ENCODE measurements at places on chromosomes 12 and 14.

DNA sequence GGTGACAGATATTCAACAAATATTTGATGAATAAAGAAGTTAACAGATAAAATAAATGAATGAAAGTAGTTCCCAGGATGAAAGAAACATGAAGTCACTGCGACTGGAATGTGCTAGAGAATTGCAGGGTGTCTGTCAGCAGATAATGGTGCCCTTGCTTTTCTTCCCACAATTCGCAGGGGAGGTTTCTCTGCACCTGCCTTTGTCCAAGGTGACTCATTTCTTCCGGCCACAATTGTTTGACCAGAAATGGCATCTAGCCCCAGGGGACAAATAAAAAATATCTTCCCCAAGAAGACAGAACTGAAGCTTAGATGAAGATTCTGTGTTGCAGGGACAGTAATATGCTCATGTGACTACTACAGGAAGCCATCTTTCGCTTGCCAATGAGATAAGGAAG is 316.1 kb upstream of the TBX3 start:
- peak; percentile 18 for DNase-seq

DNA sequence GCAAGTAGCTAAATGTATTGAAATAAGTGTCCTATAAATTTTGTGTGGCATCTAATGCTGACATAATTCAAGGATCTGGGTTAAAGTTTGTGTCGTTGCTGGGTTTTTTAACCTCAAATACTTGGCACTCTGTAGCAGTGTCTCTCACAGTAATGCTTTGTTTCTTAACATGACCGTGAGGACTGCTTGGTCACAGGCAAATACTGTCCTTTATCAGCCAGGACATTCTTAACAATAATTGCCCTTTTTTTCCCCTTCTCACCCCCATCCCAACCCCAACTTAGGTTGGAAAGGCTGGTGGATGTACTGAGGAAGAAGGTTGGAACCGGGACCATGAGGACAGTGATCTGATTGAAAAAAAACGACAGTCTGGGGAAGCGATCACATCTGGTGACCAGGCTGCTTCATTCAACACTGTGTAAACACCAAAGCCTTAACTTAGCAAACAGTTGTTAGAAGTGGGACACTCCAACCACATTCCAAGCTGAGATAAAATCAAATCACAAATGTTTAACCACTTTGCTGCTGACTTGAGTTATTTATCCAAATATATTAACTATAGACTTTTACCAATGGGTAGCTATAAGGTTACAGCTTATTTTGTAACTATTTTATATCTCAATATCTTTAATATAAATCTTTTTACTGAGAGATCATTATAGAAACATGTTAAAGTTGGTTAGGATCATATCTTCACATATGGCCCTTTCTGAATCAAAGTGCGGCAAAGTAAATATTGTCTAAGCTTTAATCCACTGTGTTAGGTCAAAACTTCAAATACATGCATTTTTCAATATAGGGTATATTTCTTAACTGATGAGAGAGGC is 48.2 kb downstream of the FOXA1 start:
- peak; percentile 48 for DNase-seq

DNA sequence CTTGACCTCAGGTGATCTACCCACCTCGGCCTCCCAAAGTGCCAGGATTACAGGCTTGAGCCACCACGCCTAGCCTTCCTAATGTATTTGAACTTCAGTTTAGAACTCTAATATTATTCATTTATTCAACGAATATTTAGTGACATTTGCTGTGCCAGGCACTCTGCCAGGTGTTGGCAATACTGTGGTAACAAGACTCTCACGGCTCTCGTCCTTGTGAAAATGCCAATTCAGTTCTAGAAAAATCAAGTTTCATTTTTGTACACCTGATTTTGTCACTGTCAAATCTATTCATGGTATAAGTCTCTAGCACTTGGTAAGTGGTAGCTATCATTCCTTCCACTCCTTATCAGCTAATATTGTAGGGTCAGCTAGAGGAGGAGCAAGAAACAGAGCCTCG is 6.3 kb upstream of the PWP1 start:
- DNase-seq = no peak

GRCh38 chr14:30681752-30682355 is 59.7 kb downstream of the SCFD1 start:
- peak; percentile 37 for DNase-seq

- DNase-seq = no peak
Measured at GRCh38 chr14:98927986-98928385, 344.0 kb downstream of the BCL11B start.

DNA sequence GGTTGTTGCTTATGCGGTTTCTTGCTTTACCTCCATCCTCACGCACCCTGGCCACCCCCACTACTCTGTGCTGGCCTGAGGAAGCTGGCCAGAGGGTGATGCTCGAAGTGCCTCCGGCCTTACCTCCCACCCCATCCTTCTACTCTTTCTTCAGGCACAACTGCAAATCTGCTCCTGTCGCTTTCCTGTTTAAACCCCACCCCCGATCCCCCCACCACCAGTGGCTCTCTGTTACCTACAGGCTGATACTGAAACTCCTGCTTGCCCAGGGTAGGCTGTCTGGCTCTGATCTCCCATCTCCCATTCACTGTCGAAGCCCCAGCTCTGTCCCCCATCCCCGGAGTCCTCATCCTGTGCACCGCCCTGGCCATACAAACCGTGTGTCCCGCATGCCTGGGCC is 111.5 kb downstream of the PRMT8 start:
- no peak for DNase-seq

DNA sequence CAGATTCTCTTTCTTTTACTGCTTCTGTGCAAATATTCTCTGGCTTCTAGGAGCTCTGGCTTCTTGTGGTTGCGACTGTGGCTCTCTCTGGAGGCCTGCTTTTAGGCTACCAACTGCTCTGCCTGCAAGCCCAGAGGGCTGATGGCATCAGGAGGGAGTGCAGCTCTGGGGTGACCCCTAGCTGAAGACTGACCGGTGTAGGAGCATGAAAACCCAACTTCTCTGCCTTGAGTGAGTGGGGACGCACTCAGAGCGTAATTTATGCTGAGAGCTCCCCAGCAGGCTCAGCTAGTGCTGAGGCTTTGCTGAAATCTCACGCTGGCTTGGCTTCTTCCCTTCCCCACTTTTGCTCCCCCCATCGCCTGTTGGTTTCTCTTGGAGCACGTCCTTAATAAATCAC is 29.9 kb upstream of the RBM19 start:
- no peak for DNase-seq

DNA sequence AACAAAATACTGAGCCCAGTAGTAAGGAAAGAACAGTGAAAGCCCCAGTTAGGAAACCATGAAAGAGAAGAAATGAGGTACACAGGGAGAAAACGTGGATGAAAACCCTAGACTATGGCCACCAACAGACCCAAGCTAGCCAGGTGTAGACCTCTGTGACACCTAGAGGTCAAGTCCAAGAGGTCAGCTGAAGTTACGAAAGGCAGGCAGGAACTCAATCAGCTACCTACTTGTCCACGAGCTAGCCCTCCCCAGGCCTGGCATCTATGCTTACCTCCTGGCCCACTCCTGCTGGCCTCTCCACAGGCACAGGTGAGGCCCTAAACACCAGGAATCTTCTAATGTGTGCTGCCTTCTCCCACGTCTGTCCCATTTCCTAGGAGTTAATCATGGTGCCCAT is 48.7 kb downstream of the DPF3 start:
- no peak for DNase-seq

GRCh38 chr12:19525274-19525673 is 86.0 kb downstream of the AEBP2 start:
- no peak for DNase-seq

DNA sequence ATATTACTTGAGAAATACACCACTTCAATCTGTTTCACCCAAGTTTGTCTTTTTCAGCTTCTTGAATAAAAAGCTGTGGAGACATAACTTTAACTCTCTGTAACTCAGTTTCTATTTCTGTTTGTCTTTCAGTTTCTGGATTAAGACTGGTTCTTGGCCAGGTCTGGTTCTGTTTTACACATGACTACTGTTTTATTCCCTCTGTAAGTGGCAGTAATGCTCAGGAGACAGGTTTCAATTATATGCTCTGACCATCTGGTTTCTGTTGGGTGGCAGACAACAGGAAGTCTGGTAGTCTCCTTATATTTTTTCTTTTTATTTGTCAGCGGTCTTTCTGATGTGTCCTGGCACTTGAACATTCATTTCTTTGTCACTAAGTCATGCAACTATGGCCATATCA is 102.9 kb downstream of the RPS29 start:
- no peak for DNase-seq

DNA sequence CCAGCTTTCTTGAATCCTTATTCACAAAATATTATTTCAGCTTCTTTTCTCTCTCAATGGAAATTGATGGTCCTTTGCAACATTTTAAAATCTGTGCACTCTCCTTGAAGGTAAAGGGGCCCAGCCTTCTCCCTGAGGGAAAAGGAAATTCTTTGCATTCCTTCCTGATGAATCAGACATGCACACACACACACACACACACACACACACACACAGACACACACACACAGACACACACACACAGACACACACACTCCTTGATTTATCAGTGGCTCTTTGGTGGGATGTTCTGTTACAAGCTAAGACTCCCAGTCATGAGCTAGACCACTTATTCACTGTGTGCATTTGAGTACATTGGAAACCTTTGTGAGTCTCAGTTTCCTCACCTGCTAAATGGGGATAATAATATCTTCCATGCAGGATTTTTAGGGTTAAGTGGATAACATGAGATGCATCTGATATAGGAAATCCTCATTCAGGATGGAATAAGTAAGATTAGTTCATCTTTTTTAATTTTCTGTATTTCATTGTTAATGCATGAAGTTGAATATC is 45.1 kb upstream of the HMGA2 start:
- peak; percentile 39 for DNase-seq

DNA sequence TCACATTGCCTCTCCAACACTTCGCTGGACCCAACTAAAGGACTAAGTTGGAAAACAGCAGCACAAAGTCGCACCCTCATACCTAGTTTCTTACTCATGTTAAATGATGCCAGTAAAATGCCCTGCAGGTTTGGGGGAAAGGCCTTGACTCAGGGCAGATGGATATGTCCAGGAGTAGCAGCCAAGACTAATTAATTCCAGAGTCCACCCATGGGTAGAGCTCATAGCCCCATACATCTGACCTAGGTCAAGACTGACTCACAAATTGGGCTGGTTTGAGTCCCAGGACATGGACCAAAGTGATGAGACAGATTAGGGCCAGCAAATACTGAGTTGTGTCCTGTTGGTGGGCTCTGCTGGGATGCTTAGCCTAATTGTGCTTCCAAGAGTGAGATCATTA is 224.0 kb upstream of the BTG1 start:
- no peak for DNase-seq

- no peak for DNase-seq
Measured at GRCh38 chr14:22808388-22809209, 6.6 kb downstream of the SLC7A7 start.

- DNase-seq = no peak
Measured at GRCh38 chr12:709455-710020, 42.8 kb upstream of the WNK1 start.

DNA sequence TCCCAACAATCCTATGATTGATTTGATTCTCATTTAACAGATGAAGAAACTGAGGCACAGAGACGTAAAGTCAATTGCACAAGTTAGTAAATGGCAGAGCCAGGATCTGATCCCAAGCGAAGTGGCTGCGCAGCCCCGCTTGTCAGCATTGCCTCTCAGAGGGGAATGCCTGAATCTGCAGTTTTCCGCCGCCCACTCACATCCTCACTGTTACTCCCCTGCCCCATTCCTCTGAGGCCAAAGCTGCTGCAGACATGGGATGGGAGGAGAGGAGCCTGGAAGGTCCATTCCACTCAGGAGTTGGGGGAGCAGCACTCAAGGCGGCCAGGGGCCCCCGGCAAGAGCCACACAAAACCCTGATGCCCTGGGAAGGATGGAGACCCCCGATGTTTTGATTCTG is 1.0 kb downstream of the NRIP2 start:
- DNase-seq = no peak

GRCh38 chr12:52436000-52436827 is 2.0 kb upstream of the KRT75 start:
- no peak for DNase-seq

GRCh38 chr12:43586646-43587245 is 34.7 kb upstream of the ADAMTS20 start:
- DNase-seq = no peak

GRCh38 chr14:29458547-29458946 is 469.1 kb downstream of the PRKD1 start:
- peak; percentile 28 for DNase-seq

DNA sequence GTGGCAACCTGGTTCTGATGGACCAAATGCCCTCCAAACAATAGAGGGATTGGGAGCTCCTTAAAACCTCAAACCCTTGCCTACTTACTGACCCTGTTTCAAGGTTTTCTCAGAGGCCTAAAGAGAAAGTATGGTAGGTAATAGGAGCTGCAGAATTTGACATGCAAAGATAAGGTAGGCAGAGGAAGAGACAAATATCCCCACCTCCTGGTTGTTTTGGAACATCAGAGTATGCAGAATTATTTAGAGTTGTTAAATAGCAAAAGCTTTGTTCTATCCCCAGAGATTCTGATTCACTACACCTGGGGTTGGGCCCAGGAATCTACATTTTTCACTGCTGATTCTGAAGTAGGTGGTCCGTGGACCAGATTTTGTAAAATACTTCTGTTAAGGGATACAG is 421.2 kb downstream of the SOX5 start:
- DNase-seq = no peak

DNA sequence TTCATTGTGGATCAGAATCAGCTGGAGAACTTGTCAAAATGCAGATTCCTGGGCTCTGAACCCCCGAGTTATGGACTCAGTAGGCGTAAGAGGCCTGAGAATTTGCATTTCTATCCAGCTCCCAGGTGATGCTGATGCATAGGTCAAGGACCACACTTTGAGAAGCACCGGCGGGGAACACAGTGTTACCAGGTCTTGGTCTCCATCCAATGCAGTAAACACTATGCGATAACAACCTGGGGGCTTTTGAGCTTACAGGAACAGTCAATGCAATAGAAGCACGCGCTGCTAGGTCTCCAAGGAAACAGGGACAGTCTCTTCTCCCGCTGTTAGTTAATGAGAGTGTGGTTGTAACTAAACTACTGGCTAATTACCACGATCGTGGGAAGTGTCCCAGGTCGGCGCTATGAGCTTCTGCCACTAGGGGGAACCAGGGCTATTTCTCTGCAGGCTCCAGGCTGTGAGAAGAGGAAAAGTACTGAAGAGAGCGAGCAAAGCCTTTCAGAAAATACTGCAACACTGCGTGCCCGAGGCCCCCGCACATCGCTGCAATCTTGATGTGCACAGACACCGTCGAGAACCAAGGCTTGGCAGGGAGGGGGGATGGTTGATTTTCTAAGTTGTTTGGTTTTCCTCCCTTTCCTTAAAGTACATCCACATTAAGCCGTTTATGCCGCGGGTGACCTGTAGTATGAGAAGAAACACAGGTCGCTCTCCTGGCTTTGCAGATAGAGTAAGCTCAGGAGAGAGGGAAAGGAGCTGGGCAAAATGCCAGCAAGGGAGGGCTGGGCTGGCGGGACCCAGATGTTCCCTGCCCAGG is 52.0 kb upstream of the KCNA1 start:
- peak; percentile 68 for DNase-seq

DNA sequence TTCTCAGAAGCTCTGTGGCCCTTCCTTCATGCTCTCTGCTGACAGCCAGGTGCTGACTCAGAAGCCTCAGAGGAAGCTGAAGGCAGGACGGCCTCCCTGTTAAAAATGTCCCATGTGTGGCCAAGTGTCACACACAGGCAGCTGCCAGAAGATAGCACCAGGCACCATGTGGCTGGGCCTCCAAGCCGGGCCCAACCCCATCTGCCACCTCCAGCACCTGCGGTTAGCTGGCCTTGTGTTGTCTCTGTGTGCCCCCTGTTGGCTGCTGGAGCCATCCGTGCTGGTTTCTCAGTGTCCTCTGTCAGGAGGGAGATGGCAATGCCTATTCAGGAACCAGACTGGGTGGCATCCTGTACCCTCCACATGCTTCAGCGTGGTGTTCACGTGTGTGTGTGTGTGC is 63.2 kb downstream of the TSPAN11 start:
- peak; percentile 11 for DNase-seq

All from iris pigment epithelial cell (primary cell).